ENCODE measurements at places on chromosomes 1 and 21. TPM values are rescaled to one million over a fixed set of nuclear protein-coding genes. Genes with fewer than 3 reads are reported as not detected.

Gene RNF186
- not detected for polyA plus RNA-seq

Gene HES5
- 0.10 TPM for polyA plus RNA-seq

Gene FAM167B
- polyA plus RNA-seq: not detected

Gene SDF4
- 89.0 TPM for polyA plus RNA-seq

Gene ZDHHC18
- polyA plus RNA-seq: 6.0 TPM

Gene GBP6
- polyA plus RNA-seq: not detected

Gene SLC25A34
- polyA plus RNA-seq: 1.8 TPM

Gene TTC34
- polyA plus RNA-seq: not detected

Gene TAF5L
- 12.2 TPM for polyA plus RNA-seq

Gene NTRK1
- polyA plus RNA-seq: not detected

Gene B3GALT2
- polyA plus RNA-seq: not detected

Gene TRPM2
- polyA plus RNA-seq: 7.6 TPM

Gene PKP1
- polyA plus RNA-seq: not detected

Gene ZBTB8A
- polyA plus RNA-seq: not detected

Gene DIPK1A
- polyA plus RNA-seq: 0.83 TPM

Gene CFHR2
- polyA plus RNA-seq: not detected

Gene ZNF124
- 5.5 TPM for polyA plus RNA-seq

Gene SPRR1A
- not detected for polyA plus RNA-seq

Gene EDARADD
- not detected for polyA plus RNA-seq

Gene NOC2L
- polyA plus RNA-seq: 47.9 TPM

Gene RCSD1
- 120 TPM for polyA plus RNA-seq

Gene PDZK1
- not detected for polyA plus RNA-seq

Gene TFF3
- polyA plus RNA-seq: 0.07 TPM

Gene EFHD2
- 432 TPM for polyA plus RNA-seq

Gene LENEP
- polyA plus RNA-seq: not detected

Gene OR6N1
- not detected for polyA plus RNA-seq

Gene PDE4B
- polyA plus RNA-seq: 17.2 TPM

Gene LCE1A
- not detected for polyA plus RNA-seq

Gene LDLRAD1
- polyA plus RNA-seq: not detected

Gene S100A12
- 2,543 TPM for polyA plus RNA-seq

Gene GABPB2
- 14.0 TPM for polyA plus RNA-seq

Gene SAMD11
- polyA plus RNA-seq: not detected

Data from CD14-positive monocyte (primary cell).